Activated CD4-positive, alpha-beta T cell treated with anti-CD3 and anti-CD28 coated beads, Interleukin-2, amount 50 U/mL, for 48 hours (primary cell): ENCODE measurements at places on chromosomes 5 and 9.

DNA sequence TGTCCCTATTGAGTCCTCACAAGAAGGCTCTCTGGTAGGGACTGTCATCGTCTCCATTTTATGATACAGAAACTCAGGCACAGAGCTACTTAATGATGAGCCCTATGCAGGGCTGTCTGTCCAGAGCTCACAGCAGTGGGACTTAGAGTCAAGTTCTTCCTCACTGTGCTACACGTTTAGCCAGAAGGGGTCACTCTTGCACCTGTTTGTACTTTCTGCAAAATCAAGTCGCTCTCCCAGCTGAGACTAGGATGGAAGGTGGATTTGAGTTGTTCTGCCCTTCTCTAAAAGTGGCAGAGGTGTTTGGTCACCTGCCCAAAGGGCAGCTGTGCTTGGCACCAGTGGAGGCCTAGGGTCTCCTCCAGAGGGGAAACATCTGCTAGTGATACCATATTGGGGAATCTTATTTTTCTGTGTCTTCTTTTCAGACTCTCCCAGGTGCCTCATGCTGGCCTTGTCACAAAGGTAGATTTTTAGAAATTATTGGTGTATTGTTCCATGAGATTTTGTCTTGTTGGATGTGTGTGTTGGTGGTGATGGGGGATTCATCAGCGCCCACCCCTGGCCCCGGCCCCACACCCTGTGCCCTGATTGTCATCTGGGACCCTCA, 104.2 kb downstream of the PPARGC1B start:
- peak; percentile 35 for DNase-seq

DNA sequence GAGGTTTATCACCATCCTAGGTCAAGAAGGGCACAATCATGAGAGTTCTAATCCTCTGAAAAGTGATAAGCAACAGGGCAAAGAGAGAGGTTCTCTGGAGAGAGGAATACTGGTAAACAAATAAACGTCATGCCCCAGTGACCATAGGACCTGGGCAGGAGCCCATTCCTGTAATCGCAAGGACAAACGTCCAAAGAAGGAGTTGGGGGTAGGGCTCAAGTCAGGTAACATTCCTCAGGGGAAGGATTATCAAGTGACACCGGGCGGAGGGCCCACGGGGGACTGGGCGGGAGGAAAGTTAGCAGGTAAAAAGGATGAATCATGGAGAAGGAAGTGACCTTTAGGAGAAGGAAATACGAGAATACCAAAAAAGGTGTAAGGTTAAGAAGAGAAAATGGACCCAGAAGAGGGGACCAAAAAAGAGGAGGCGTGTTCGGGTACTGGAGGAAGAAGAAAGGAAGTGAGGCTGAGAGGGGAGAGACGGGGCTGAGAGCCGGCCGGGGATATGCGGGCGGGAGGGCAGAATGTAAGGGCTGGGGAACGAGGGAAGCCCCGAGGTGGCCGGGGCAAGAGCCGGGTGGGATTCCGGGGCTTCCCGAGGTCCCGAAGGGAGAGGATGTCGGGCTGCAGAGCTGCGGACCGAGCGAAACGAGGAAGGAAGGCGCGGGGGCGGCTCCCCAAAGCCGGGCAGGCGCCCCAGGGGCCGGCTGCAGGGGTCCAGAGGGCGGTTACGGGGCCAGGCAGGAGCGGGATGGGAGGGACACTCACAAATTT, 583 bp downstream of the DIAPH1 start:
- peak; percentile 80 for DNase-seq

GRCh38 chr5:99061299-99061698, 132.5 kb upstream of the CHD1 start:
- no peak for DNase-seq

- no peak for DNase-seq
Observed at GRCh38 chr5:132828846-132829494, 1.5 kb downstream of the SHROOM1 start.

GRCh38 chr9:35731415-35732184, 395 bp downstream of the TLN1 start:
- peak; percentile 42 for DNase-seq

DNA sequence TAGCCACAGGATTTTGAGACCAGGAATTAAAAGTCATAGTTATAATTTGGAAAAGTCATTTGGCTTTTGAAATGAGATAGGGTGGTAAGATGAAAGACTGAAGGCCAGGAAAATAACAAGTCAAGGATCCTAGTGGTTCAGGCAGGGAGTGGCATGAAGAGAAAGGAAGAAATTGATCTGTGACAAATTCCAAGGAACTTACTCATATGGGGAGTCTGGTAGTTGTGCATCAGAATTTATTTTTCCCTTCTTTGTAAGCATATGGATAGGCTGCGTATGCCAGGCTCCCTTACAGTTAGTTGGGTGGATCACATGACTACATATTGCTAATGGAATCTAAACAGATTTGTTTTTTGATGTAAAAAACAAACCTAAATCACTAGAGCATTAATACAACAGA, 21.0 kb downstream of the ISL1 start:
- DNase-seq, result no peak

DNA sequence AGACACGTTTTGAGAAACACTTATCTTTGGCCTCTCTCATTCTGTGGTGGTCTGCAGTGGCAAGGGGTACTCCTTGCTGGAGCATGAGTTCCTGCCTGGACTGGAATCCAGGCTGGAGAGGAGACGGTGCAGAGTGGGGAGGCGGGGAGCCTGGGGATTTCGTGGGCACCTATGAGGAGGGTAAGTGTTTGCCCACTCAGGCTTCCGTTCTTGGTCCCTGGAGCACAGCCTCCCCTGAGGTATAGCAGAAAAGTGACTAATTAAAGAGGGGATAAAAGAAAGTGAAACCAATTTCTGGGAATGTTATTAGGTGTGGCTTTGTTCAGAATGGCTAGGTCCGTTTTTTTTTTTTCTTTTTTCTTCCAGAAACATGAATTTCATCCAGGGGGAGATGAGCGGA, 90.8 kb downstream of the ARHGAP26 start:
- DNase-seq, result no peak

GRCh38 chr9:97723819-97724218, 26.7 kb upstream of the XPA start:
- no peak for DNase-seq

GRCh38 chr5:142248853-142249462, 75.9 kb downstream of the SPRY4 start:
- DNase-seq, result no peak

DNA sequence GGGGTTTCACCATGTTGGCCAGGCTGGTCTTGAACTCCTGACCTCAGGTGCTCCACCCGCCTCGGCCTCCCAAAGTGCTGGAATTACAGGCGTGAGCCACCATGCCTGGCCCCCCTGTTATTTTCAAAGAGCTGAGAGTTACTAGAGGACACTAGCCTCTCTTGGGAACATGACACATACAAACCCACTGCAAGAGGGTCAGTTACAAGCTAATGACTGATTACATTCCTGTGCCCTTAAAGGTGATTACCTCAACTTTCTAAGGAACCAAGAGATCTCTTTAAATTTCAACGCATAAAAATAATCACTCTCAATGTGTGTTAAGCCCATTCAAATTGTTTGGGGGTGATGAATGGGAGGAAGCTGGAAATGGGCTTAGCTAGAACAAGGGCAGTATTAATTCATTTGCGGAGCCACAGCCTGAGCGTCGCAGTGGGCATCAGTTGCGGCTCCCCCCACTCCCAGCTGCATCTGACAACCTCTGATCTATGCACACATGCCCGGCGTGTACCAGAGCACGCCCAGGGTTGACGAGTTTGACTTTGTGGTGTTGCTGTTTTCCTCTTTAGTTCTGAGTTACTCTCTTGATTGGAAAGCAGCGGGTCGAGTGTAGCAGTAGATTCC, 146.9 kb downstream of the GOLPH3 start:
- DNase-seq, result no peak

DNA sequence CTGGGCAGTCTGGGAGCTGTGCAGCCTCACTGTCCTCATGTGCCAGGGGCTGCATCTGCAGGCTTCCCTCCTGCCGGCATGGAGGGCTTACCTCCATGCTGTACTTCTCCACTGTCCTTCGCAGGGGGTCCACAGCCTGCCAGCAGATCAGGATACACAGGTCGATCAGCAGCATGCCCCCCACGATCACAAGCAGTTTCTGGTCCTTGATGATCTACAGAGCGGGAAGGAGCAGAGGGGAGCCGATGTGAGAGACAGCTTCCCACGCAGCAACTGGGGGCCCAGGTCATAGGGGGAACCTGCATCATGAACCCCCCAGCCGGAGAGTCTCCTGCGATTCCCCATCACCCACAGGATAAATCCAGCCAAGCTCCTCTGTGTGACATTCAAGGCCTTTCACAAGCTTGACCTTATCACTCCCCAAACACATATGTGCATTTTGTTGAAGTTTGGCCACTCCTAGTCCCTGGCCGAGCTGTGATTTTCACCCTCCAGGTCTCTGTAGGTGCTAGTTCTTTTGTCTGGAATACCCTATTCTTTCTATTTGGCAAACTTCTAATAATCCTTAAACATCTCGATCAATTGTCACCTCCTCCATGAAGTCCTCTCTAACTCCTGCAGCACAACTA, 107.3 kb upstream of the TBC1D2 start:
- DNase-seq, result no peak

DNA sequence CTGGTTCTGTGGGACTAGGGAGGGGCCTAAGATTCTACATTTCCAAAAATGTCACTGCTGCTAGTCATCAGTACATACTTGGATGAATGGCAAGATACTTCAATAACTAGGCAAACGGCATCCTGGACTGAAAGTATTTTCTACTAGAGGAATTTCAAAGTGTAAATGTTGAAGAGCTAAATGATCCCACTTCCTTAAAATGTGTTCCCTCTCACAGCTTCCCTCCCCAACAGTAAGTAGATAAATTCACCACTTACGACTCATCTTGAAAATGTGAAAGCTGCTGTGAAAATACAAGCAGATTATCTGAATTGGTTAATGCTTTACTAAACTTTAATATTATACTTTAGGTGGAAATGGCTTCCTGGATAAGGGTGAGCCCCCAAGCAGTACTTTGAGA, 1571.5 kb upstream of the WWC1 start:
- no peak for DNase-seq

DNA sequence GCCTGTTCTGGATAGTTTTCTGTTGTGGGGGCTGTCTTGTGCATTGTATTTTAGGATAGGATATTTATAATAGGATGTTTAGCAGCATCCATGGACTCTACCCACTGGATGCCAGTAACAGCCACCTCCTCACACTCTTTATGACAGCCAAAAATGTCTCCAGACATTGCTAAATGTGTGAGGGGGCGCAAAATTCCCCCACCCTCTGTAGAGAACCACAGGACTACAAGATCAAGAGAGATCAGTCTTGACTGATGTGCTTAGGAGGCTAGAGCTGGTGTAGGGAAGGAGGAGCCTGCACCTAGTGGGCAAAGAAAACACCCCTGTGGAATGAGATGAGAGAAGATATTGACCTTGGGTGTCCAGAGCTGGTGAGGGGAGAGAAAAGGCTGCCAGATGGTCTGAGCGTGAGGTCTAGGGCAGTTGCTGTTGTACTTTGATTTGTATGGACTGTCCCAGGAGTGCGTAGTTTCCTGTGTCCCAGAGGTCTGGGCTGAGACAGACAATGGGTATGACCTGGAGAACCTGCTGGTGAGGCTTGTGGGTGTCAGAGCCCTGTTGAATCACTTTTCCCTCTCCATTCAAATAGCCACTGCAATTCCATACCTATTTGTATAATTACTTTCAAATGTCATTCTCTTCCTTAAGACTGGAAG, 16.3 kb downstream of the DAPK1 start:
- no peak for DNase-seq

DNA sequence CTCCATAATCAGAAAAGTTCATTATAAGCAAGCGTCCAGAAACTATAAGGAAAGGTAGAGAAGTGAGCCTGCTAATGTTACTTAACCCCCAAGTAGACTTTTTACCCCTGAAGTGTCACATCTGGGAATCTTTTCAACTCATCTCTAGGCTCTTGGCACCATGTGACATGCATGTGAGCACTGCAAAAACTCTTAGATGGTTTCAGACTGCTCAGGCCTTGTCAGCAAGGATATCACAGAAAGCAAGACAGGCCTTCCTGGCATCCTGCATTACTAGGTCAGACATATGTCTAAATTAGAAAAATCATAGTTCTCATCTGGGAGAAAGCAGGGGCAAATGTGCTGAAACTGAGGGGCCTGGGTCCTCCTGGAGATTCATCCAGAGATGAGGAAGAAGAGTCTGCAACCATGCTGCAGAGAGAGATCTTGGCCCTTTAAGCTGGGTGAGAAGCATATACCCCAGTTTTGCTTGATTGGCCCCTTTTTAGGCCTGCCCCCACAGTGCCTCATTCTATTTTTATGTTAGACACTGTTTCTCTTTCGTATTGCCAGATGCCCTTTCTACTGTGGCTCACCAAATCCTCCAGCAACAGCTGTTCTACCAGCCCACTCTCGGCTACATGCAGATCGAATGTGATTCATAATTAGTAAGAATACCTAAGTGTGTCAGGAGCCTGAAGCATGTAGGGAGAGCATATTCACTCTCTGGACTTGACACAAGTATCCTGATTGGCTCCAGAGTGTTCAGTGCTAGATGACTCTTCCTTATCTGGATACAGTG, 19.0 kb downstream of the TMEM8B start:
- peak; percentile 53 for DNase-seq

DNA sequence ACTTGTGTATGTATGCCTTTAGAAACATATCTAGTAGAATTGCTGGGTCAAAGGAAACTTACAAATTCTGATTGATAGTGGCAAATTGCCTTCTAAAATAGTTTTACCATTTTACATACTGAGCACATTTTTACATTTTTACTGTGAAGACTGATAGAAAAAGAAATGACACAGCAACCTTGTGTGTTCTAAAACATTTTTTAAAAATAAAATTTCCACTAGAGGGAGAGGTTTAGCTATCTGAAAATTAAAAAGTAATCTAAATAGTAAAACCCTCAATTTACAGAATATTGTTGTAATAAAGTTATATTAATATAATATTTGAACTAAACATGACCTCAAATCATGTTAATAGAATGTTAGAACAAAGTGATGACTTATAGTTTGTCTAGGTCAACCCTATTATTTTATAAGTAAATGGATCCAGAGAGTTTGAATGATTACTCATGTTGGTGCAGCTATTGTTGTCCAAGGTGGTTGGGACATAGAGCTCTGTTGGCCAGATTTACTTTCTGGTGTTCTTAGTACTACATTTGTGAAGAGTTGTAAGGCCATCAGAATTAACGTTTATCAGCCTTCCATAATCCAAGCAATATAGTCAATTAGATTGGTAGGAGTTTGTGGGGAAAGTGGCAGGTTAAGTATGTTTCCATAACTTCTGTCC, 17.2 kb downstream of the CENPP start:
- DNase-seq, result no peak

DNA sequence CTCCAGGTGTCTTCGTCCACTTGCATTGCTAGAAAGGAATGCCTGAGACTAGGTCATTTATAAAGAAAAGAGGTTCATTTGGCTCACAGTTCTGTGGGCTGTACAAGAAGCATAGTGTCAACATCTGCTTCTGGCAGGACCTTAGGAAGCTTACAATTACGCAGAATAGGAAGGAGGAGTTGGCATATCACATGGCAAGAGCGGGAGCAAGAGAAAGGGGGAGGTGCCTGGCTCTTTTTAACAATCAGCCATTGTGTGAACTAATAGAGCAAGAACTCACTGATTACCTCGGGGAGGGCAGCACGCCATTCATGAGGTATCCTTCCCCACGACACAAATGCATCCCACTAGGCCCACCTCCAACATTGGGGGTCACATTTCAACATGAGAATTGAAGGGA, 134.4 kb upstream of the EFNA5 start:
- no peak for DNase-seq

- DNase-seq, result no peak
Observed at GRCh38 chr5:55585206-55585610, 50.4 kb upstream of the PLPP1 start.
